ENCODE measurements at places on chromosomes 12 and 14.

GRCh38 chr14:33504246-33505099, 446.4 kb downstream of the EGLN3 start:
- no peak for DNase-seq

GRCh38 chr12:41248391-41248790, 60.3 kb downstream of the PDZRN4 start:
- no peak for DNase-seq

- DNase-seq: no peak
Observed at GRCh38 chr14:70283156-70283555, 76.3 kb downstream of the COX16 start.

GRCh38 chr12:38480594-38480993, 164.0 kb downstream of the ALG10B start:
- no peak for DNase-seq

DNA sequence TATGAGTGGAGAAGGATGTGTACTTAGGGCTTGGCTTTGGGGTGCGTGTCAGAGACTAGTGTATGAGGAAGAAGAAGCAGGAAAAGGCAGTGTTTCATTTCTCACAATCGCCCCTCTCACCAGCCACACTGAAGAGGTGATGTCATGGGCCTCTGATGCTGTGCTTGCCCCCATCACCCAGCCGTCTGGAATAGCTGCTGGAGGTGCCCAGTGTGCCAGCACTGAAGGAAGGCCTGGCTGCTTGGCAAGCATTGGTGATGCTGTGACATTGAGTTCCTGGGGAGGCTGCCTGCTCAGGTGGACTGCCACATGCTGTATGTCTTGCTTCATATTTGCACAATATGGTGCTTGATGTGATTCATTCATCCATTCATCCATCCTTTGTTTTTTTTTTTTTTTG, 56.2 kb downstream of the CRADD start:
- DNase-seq: no peak

DNA sequence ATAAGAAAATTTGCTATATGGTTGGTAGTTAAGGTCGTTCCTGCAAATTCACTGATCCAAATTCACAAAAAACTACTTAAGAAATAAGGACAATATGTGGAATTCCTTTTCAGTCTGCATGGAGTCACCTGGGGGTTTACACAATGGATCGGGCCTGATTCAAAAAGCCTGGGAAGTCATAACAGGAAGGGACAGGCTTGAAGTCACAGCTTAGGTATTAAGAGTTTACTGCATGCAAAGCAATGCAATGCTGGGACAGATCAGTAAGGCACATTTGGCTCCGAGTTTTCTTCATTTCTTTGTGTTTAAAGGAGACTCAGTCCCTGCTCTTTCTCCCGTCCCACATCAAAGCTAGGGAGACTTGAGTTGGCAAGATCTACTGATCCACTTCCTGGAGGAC, 153.3 kb downstream of the NTF3 start:
- DNase-seq: no peak

DNA sequence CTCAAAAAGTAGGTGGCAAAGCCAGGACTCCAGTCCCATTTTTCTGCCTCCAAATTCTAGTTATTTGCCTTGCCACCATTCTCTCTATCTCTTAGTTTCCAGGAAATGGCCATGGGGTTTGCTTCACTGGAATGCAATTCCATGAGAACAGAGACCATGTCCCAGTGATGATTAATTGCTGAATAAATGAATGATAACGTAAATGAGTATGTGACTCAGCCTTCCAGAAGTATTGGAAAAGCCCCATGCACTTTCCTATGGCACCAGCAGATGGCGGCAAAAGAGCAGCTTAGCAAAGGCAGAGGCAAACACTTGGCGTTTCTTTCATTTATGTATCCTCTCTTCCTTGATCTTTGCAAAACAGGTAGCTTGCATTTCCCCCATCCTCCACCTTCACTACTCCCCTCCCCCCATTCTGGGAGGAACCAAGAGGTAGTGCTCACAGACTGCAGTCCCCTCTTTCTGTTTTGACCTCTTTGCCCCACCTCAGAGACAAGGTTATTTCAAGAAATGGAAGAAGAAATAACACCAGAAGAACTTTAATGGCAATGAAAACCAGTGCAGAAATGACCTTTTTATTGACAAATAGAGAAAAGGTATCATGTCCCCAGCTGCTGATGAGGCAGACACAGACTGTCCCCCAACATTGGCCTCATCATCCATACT, 21.3 kb downstream of the TBX3 start:
- DNase-seq: peak; percentile 62

- DNase-seq: no peak
Observed at GRCh38 chr14:51978681-51979085, 10.7 kb upstream of the RTRAF start.

GRCh38 chr12:106269150-106269771, 21.4 kb upstream of the CKAP4 start:
- DNase-seq: no peak

- DNase-seq: no peak
Observed at GRCh38 chr12:132014092-132014914, 64.6 kb downstream of the EP400 start.

- no peak for DNase-seq
Observed at GRCh38 chr12:54027442-54027786, 826 bp upstream of the HOXC6 start.

DNA sequence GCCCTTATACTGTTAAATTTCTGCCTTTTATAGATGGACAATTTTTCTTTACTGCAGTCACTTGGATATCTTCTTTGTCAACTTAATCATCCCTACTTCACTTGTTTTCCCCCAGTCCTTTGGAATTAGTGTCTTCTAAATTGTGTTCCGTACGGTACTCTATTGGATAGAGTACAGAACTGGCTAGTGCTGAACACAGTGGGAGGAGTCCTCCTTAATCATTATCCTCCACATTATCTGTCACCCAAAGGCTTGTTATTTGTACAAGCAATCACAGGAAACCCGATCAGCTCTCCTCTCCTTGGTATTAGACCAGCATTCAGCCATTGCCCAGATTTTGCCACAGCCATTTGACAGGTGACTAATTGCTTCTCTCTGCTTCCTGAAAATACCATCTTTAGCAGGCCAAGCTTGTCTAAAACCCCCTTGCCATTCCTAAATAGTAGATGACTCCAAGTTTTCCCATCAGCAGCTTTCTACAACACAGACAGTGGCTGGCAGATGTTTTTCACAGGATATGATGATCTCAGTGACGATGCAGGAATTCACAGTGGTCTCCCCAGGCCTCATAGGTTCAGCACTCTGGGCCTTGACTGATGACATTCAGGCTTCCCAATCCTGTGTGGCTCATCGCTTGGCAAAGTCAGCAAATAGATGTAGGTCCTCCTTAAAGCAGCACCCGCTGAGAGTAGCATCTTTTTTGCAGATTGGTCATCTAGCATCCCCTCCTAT, 216.0 kb upstream of the RGS6 start:
- no peak for DNase-seq

GRCh38 chr14:103136388-103137271, 13.4 kb downstream of the TNFAIP2 start:
- no peak for DNase-seq

DNA sequence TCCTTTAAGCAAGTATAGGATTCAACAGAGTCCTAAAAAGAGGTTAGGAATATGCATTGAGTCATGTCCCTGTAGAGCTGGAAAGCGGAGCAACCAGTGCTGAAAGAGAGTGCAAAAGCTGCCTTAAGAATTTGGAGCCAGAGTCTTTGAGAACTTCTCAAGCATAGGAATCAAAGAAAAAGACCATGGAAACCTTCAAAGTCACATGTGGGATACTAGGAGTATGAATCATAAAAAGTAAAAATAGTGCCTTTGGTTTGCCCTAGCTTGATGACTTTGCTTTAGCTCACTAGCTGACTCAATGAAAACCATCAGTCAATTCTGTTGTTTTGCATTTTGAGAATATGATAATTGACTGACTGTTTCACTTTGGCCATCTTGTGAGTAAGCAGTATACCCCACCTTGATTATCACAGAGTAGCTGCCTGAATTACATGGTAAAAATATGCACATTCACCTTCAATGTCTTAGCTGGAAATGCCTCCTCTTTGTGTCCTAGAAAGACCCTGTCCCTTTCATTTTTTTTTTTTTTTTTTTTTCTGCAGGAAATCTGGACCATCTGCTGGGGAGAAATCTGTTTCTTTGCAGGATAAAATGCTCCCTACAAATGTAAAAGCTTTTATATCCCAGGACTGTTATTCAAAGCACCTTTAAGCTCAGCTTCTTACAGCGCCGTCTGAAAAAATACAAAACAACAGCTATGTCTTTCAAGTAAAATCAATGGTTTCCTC, 248.6 kb upstream of the KRR1 start:
- no peak for DNase-seq

DNA sequence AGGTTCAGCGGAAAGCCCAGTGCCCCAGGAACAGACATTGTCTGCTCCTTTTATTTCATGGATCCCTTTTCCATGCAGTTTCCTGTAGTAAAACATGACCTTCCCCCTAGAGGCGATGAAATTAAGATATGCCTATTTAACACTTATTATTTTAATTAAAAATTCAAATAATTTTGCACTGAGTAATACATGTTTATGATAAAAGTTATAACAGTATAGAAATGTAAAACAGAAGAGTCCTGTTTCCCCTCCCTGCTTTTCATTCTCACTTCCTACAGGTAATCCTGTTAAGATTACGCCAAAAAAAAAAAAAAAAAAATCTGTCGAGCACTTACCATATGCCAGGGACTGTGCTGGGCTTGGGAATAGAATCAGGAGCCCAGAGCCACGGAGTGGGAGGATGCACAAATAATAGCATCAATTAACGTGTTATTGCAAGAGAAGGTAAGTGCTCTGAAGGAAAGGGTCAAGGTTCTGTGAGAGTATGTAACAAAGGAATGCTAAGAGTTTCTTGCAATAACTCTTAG, 830 bp upstream of the LPCAT3 start:
- DNase-seq: no peak

- no peak for DNase-seq
Observed at GRCh38 chr12:108548954-108549521, 11.9 kb downstream of the SART3 start.

DNA sequence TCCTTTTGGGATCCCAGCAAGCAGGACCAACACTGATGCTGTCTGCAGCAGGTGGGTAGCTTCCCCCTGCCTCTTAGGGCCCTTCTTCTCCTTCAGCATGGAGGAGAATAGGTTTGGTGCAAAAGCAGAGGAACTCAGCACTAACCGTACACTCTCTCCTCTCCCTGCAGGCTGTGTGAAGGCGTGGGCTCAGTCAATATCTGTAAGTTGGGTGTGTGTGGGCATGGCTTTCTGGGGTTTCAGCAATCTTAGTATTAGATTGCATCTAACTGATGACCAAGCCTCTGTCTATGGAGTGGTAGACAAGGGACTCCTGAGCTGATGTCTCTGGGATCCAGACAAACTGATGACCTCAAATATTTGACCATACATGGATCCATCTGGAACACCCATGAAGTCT, 14.3 kb downstream of the KRT85 start:
- DNase-seq: no peak

GRCh38 chr14:74015963-74016362, 3.1 kb downstream of the ENTPD5 start:
- no peak for DNase-seq

DNA sequence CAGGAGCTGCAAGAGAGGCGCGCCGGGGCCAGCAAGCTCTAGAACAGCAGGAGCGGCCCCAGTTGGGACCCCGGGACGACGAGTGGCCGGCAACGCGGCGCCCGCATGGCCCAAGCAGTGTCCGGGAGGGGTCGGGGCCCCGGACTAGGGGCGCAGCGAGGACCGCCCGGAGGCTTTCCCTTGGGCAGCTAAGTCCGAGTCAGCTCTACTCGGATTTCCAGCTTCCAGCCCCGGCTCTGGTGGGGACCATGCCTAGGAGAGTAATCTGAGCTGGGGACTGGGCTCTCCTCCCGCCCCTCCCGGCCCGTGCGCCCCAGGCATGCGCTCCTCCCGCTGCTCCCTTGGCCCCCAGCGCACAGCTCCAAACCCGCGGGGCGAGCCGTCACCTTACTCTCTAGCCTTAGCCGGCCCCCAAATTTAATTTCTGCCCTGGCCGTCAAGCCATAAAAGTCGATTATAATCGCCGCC, 41.6 kb upstream of the CAPRIN2 start:
- DNase-seq: no peak

GRCh38 chr12:98470469-98471082, 44.8 kb upstream of the TMPO start:
- DNase-seq: no peak

DNA sequence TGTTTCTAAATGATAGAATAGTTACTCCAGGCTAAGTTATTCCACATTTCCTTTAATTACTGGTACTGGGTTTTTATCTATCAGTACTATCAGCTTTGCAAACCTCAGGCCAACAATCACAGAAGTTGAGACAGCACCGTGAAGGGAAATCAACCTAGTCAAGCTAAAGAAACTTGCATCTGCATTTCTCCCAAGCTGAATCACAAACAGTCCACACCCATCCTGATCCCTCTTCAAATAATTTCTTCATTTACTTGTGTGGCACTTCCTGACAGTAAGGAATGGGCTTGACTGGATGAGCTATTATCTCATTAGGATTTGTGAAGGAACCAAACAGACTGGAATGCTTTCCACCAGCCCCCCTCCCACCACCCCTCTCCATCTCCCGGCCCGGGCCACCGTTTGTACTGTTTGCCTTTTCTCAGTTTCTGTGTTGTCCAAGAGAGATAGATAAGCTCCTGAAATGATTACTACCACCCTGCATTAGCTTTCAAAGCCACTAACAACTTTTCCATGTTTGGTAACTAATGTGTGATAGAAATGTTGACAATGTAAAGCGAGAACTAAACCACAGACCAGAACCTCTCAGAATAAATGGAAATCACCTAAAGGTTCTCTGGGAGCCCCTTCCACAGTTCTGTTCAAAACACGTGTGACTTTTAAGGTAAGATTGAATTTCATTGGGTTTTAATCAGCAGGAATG, 236.3 kb downstream of the SLC25A21 start:
- no peak for DNase-seq

DNA sequence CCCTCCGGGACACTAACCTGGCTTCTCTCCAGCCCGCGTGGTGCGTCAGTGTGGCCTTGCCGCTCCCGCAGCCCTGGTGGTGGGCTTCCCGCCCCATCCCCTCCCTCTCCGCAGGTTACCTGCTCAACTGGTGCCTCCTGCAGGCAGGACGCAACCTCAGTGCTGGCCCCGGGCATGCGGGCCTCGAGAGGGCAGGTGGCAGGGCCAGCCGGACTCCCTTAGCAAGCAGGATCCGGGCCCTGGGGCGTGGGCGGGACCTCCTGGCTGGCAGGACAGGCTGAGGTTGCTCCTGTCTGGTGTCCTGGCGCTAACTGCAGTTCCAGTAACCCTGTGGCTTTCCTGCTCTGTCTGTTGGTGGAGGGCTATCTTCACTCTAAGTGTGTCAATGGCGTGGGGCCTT, 8.6 kb upstream of the ADSS1 start:
- no peak for DNase-seq

GRCh38 chr12:103773109-103773910, 67.7 kb downstream of the NT5DC3 start:
- no peak for DNase-seq

- no peak for DNase-seq
Observed at GRCh38 chr14:70698288-70698687, 56.6 kb downstream of the TTC9 start.

GRCh38 chr14:75452324-75452723, 24.5 kb downstream of the JDP2 start:
- no peak for DNase-seq

- no peak for DNase-seq
Observed at GRCh38 chr12:119384340-119384739, 49.8 kb downstream of the CCDC60 start.

- DNase-seq: no peak
Observed at GRCh38 chr12:23006413-23006812, 381.4 kb downstream of the ETNK1 start.
